ENCODE measurements at places on chromosomes 4 and X. TPM values are rescaled to one million over a fixed set of nuclear protein-coding genes. Genes with fewer than 3 reads are reported as not detected.

The XAGE3 gene
- total RNA-seq, result not detected

The PLK4 gene
- 5.2 TPM for total RNA-seq

GRCh38 chr4:128162434-128162833, 101.3 kb downstream of the LARP1B start:
- H3K4me1 ChIP-seq, result no peaks in the 10 kb centered on the region
- H3K4me3 ChIP-seq, result no peak overlapping the region
- H3K27me3 ChIP-seq, result no peaks in the 10 kb centered on the region
- no peak overlapping the region for H3K27ac ChIP-seq

DNA sequence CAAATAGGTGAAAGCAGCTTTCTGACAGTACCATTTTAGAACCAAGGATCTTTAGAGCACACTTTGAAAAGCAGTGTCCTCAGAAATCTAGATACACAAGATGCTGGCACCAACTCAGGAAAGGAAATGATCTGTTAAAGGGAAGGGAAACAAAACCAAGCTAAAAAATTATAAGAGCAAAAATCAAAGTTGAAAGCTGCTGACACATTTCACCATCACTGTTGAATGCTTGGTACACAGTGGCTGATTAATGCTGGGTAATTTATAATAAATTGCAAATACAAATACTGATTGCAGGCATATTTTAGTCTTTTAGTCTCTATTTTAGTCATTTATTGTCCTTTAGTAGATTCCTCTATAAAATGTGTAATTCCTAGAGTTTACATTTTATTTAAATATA, 1540.1 kb upstream of the PCDH10 start:
- no peaks in the 10 kb centered on the region for H3K27me3 ChIP-seq
- H3K36me3 ChIP-seq, result no peaks in the 10 kb centered on the region
- DNase-seq, result no peak
- H3K4me1 ChIP-seq, result no peaks in the 10 kb centered on the region

DNA sequence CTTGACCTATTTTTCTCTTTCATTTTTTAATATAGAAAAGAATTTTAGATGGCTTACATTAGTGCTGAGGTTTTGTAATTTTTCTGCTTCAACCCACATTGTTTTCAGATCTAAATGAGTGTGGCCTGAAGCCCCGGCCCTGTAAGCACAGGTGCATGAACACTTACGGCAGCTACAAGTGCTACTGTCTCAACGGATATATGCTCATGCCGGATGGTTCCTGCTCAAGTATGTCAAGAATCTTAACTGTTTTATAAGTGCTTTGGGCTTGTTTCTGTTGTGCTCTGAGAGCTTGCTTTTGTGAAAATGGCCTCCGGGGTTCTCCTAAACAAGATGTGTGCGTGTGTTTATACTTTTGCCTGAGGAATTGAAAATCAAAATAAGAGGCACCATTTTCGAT, 41.6 kb downstream of the NPNT start:
- no peaks in the 10 kb centered on the region for H3K27me3 ChIP-seq
- H3K4me1 ChIP-seq, result no peaks in the 10 kb centered on the region
- DNase-seq, result peak; percentile 31
- no peak overlapping the region for H3K27ac ChIP-seq
- H3K4me3 ChIP-seq, result no peak overlapping the region
- H3K36me3 ChIP-seq, result peaks cover 11% of the 10 kb centered on the region

- H3K36me3 ChIP-seq, result no peaks in the 10 kb centered on the region
- H3K27ac ChIP-seq, result no peak overlapping the region
- no peak overlapping the region for H3K4me3 ChIP-seq
- H3K27me3 ChIP-seq, result no peaks in the 10 kb centered on the region
- no peak for DNase-seq
These were observed 25.2 kb downstream of the FOXR2 start for GRCh38 chrX:55648434-55648833.

DNA sequence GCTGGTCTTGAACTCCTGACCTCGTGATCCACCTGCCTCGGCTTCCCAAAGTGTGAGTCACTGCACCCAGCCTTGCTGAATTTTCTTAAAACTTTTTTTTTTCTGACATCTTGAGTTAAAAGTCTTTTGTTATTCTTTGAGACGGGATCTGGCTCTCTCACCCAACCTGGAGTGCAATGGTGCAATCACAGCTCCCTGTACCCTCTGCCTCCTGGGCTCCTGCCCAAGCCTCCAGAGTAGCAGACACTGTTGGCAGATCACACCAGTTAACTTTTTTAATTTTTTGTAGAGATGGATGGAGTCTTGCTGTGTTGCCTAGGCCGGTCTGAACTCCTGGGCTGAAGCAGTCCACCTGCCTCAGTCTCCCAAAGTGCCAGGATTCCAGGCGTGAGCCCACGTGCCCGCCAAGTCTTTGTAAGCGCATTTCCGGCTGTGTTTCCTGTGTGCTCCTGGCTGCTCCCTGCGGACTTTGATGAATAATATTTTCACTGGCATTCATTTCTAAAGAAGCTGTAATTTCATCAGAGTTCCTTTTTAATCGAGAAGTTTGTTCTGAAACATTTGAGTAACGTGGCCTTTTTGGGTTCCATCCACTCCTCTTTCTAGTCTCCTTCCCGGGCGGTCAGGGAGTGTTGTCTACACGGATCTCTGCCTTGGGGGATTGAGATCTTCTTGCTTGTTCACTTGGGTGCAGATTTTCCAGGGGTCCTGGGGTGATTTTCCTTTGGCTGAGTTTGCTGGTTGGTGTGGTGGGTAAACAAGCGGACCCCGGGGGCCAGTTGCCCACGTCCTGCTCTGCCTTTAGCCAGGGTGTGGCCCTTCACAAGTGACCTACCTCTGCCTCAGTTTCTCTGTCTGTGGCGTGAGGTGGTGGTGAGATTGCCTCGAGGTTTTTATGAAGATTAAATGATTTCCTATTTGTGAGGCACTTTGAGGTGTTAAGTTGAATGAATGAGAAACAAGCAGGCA, 44.4 kb downstream of the PCGF3 start:
- no peak overlapping the region for H3K27ac ChIP-seq
- no peak for DNase-seq
- no peaks in the 10 kb centered on the region for H3K27me3 ChIP-seq
- H3K4me3 ChIP-seq, result no peak overlapping the region
- peaks cover 5% of the 10 kb centered on the region for H3K36me3 ChIP-seq
- peaks cover 3% of the 10 kb centered on the region for H3K4me1 ChIP-seq

DNA sequence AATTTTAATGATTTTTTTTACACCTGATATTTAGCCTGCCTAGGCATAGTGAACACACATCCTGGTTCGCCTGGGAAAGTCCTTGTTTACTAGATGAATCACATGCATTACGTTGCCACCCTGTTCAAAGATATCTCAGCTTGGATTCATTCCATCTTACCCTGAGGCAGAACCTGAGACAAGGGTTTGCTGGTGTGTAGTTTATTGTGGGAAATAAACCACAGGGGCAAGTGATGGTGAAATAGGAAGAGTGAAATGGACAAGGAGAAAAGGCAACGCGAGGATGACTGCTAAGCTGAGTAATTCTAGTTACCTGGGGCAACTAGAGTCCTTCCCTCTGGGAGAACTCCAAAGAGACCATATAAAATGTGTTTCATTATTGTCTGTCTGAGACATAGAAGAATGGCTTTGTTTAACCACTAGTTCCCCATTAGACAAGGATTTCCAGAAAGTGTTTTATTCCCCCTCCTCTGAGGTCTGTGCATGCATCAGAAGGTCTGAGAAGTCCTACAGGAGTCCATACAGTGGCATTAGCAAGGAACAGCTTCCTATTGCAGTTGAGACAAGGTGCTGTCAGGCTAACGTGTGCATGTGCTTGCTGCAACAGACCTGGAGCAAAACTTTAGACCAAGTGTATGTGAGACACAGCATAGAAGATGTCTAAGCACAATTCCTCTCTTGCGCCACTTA, 797.3 kb upstream of the FRG1 start:
- H3K27me3 ChIP-seq, result no peaks in the 10 kb centered on the region
- H3K27ac ChIP-seq, result no peak overlapping the region
- no peaks in the 10 kb centered on the region for H3K36me3 ChIP-seq
- DNase-seq, result no peak

- no peak overlapping the region for H3K27ac ChIP-seq
- no peaks in the 10 kb centered on the region for H3K36me3 ChIP-seq
These were observed 506.1 kb downstream of the RPA4 start for GRCh38 chrX:97389761-97390192.

GRCh38 chr4:150938417-150938816, 76.7 kb downstream of the LRBA start:
- DNase-seq, result no peak
- H3K4me3 ChIP-seq, result no peak overlapping the region
- H3K36me3 ChIP-seq, result no peaks in the 10 kb centered on the region
- no peaks in the 10 kb centered on the region for H3K4me1 ChIP-seq
- H3K27ac ChIP-seq, result no peak overlapping the region
- no peaks in the 10 kb centered on the region for H3K27me3 ChIP-seq

GRCh38 chr4:108029731-108030130, 40.0 kb downstream of the HADH start:
- no peak overlapping the region for H3K4me3 ChIP-seq
- peaks cover 22% of the 10 kb centered on the region for H3K36me3 ChIP-seq
- no peaks in the 10 kb centered on the region for H3K27me3 ChIP-seq
- DNase-seq, result no peak
- H3K4me1 ChIP-seq, result no peaks in the 10 kb centered on the region
- H3K27ac ChIP-seq, result no peak overlapping the region

Data from upper lobe of left lung (tissue), 6 donors.